ENCODE measurements at places on chromosomes 16 and 17.

DNA sequence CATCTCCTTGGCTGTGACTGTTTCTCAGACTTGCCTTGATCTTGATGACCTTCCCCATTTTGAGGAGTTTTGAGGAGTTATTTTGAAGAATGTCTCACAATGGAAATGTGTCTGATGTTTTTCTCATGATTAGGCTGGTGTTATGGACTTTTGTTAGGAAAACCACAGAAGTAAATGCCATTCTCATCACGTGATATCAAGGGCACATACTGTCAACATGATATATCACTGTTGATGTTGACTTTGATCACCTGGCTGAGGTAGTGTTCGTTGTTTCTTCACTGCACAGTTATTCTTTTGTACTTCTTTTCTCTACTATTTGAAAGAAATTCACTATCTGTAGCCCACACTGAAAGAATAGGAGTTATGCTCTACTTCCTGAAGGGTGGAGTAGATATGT is 194.7 kb upstream of the MPHOSPH6 start:
- no peaks in the 10 kb centered on the region for H3K4me1 ChIP-seq
- H3K36me3 ChIP-seq, result no peaks in the 10 kb centered on the region
- DNase-seq, result no peak
- H3K27me3 ChIP-seq, result no peaks in the 10 kb centered on the region
- no peak overlapping the region for H3K4me3 ChIP-seq

DNA sequence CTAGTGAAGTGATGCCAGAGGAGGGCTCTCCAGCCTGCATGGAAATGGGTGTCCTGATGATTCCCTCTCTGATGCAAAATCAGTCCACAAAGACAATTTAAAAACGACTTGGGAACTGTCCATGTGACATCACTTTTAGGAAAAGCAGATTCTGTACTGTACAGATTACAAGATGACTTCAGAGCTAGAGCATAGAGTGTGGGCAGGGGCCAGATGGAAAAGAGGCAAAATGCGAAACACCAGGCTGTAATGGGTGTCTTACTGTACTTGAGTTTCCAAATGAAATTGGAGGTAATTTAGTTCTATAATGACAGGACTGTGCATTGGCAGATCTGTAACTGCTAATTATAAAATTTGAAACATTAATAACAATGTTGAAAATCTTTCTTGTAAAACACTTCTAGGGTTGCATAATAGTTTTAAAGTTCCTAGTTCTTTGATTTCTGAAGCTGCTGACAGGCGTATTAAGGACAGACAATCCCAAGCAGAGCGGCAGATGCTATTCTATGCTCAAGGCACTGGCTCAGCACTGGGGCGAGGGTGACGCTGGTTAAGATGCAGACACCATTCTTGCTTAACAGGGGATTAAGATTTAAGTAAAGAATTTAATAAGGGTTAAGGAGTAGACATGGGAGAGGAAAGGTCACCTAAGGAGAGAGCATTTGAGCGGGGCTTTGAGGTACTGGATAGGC is 29.6 kb downstream of the OGFOD1 start:
- no peak overlapping the region for H3K4me3 ChIP-seq
- peaks cover 96% of the 10 kb centered on the region for H3K36me3 ChIP-seq
- no peak for DNase-seq
- no peaks in the 10 kb centered on the region for H3K27me3 ChIP-seq

DNA sequence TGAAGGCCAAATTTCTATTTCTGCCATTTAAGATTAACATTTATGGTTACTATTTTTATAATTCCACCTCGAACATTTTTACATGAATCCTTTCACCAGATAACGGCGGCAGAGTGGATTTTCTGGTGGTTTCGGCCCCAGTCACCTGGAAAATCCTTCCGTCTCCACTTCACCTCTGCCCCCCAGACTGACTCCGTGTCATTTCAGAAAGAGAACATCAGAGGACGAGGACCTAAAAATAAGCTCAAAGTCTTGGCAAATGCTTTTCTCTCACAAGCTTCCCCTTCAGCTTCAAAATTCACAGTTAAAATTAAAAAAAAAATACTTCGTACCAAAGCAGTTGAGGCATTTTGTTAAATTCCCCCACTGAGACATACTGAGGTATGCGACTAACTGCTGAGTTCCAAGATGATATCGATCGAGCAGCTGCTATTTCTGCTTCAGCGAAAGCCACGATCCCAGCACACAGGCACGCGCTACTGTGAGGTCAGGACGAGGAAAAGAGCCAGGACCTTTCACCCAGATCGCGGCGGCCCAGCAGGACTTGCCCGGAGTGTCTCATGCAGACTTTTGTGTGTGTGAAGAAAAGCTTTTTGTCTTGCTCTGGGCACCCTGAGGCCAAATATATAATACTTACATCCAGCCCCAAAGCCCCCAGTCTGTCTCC is 36.8 kb downstream of the ASPA start:
- H3K36me3 ChIP-seq, result no peaks in the 10 kb centered on the region
- H3K27ac ChIP-seq, result peak overlapping the region; percentile 53

DNA sequence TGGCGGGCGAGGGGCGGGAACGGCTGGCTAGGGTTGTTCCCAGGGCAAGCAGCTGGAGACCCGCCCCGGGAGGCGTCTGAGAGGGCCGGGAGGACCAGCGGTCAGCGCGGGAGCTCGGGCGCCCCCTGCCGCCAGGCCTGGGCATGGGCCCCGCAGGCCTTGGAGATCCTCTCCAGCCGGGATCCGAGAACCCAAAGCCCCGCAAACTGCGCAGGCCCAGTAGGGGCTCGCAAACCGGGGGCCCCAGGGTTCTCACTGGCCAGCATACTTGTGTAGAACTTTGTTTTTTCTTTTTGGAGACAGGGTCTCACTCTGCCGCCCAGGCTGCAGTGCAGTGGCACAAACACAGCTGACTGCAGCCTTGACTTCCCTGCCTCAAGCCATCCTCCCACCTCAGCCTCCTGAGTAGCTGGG is 20.8 kb upstream of the ZNF423 start:
- no peaks in the 10 kb centered on the region for H3K4me1 ChIP-seq
- no peak overlapping the region for H3K27ac ChIP-seq
- H3K4me3 ChIP-seq, result peak overlapping the region; percentile 45
- no peaks in the 10 kb centered on the region for H3K27me3 ChIP-seq
- H3K36me3 ChIP-seq, result no peaks in the 10 kb centered on the region

- H3K4me3 ChIP-seq, result no peak overlapping the region
- no peaks in the 10 kb centered on the region for H3K4me1 ChIP-seq
- H3K27ac ChIP-seq, result no peak overlapping the region
- H3K27me3 ChIP-seq, result no peaks in the 10 kb centered on the region
- peak; percentile 37 for DNase-seq
These were observed 66.3 kb upstream of the METRNL start for GRCh38 chr17:83012868-83013778.

DNA sequence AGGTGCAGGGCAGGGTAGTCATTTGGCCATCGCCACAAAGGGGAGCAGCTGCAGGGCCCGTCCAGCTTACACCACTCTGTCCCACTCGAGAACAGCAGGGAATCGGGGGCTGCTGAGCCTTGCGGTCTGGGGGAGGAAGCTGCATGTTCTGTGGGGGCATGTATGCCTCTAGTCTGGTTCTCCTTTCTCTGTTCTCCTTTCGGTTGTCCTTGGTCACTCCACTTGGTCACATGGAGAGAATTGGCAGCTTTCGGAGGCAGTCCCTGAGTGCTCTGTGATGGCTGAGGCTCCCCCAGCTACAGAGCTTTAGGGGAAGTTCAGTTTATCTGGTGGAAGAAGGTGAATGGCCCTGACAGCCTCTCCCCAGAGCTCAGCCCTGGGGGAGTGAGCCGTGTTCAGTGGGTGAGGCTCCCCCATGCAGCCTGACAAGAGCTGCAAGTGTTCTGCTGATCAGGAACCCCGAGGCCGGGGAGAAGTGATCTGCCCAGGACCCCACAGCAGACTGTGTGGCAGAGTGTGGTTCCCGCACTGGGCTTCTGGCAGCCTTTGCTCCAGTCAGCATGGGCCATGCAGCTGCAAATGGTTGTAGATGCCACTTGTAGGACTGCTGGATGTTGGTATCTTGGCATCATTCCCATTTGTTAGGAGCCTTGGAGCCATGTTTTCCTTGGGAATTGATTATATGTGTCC is 22.3 kb upstream of the SMPD3 start:
- H3K27me3 ChIP-seq, result no peaks in the 10 kb centered on the region
- H3K27ac ChIP-seq, result peak overlapping the region; percentile 56
- H3K4me1 ChIP-seq, result peaks cover 27% of the 10 kb centered on the region
- no peak overlapping the region for H3K4me3 ChIP-seq
- no peaks in the 10 kb centered on the region for H3K36me3 ChIP-seq

DNA sequence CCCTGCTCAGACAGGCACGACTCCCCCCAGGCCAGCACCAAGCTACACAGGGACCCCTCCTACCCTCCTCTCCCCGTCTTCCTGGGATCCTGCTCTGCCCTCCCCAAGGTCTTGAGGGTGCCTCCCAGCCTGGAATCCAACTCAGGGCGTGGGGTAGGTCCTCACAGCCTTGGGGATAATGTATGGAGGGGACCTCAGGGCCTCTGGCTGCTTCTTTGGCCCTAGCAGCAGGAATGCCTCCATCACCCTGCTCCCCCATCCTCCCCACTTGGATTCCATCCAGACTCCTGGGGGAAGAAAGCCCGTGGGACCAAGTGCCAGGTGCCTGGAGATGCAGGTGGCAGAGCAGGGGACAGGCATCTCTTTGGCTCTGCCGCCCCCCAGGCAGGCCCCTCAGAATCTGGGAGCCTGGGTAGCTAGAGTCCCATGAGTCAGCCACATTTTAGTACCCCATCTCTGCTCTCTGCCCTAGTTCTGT is 10.7 kb upstream of the STAC2 start:
- H3K4me3 ChIP-seq, result no peak overlapping the region
- H3K36me3 ChIP-seq, result no peaks in the 10 kb centered on the region
- no peaks in the 10 kb centered on the region for H3K27me3 ChIP-seq
- H3K4me1 ChIP-seq, result peaks cover 9% of the 10 kb centered on the region
- no peak overlapping the region for H3K27ac ChIP-seq
- no peak for DNase-seq

DNA sequence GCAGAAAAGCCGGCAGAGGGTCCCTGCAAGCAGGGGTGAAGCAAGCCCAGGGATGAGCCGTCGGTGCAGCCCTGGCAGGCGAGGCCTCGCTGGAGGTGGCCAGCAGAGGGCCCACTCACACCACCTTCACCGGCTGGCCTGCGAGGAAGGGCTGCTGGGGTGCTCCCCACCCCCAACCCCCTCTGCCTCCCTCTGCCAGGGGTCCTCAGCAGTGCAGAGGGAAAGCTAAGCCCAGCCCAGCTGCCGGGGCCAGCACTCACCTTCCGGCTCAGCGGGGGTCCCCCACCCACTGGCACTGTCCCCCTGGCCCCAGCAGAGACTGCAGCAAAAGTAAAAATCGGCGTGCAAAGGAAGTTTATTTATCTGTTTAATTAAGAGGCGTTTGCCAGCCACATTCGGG is 113.4 kb downstream of the ENGASE start:
- H3K27ac ChIP-seq, result no peak overlapping the region
- no peak overlapping the region for H3K4me3 ChIP-seq
- DNase-seq, result no peak
- H3K4me1 ChIP-seq, result peaks cover 10% of the 10 kb centered on the region

DNA sequence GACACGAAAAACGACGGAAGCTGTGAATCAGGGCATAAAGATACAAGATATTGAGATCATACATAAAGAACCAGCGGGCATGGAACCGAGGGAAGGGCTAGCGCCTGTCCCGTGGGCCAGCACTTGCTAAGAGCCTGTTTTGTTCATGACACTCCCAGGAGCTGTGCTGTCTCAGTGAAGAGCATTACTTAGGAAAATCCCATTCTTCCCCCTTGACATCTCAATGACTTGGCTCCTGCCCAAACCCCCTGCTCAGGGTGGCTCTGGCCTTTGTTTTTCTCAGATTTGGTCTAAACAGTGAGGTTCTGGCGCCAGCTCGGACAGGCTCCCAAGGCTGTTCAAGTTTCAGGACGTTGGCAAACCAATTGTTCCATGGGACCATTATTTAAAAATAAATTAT is 79.1 kb upstream of the SEC14L1 start:
- peaks cover 2% of the 10 kb centered on the region for H3K27me3 ChIP-seq
- H3K4me3 ChIP-seq, result no peak overlapping the region
- no peak for DNase-seq

DNA sequence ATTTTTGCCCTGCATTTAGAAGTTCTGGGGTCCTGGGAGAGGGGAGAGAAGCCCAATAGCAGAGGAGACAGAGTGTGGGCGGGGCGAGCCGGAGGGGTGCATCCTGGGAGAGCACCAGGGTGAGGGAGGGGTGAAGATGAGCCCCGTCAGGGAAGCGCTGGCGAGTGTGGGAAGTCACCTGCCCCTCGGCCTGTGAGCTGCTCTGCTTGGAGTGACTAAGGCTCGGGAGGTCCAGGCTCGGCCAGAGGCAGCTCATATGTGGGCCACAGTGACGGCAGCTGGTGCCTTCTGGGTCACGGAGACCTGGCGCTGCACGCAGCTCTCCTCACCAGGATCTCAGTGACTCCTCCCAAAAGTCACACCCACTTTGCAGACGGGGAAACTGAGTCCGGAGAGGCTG is 1.1 kb downstream of the ZG16B start:
- no peaks in the 10 kb centered on the region for H3K4me1 ChIP-seq
- no peak for DNase-seq
- H3K27ac ChIP-seq, result no peak overlapping the region
- no peaks in the 10 kb centered on the region for H3K27me3 ChIP-seq
- no peaks in the 10 kb centered on the region for H3K36me3 ChIP-seq
- no peak overlapping the region for H3K4me3 ChIP-seq

DNA sequence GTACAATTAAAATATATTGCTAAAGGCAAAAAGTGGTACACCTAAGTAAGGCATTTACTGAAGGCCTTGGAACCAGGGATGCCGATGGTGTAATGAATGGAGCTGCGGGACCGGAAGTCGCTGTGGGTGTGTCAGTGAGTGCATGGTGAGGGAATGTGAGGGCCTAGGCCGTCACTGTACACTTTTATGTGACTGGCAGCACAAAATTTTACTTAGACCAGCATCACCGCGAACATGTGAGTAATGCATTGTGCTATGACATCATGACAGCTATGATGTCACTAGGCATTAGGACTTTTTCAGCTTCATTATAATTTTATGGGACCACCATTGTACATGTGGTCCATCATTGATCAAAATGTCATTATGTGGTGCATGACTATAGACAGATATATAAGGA is 14.7 kb downstream of the ALOX15B start:
- peaks cover 3% of the 10 kb centered on the region for H3K27me3 ChIP-seq
- H3K4me1 ChIP-seq, result no peaks in the 10 kb centered on the region
- H3K27ac ChIP-seq, result no peak overlapping the region
- H3K4me3 ChIP-seq, result no peak overlapping the region
- DNase-seq, result no peak

GRCh38 chr17:32483451-32484019 is 3.3 kb upstream of the CDK5R1 start:
- H3K27ac ChIP-seq, result peak overlapping the region; percentile 24
- DNase-seq, result no peak
- H3K36me3 ChIP-seq, result peaks cover 43% of the 10 kb centered on the region
- no peak overlapping the region for H3K4me3 ChIP-seq
- no peaks in the 10 kb centered on the region for H3K27me3 ChIP-seq
- peaks cover 47% of the 10 kb centered on the region for H3K4me1 ChIP-seq

DNA sequence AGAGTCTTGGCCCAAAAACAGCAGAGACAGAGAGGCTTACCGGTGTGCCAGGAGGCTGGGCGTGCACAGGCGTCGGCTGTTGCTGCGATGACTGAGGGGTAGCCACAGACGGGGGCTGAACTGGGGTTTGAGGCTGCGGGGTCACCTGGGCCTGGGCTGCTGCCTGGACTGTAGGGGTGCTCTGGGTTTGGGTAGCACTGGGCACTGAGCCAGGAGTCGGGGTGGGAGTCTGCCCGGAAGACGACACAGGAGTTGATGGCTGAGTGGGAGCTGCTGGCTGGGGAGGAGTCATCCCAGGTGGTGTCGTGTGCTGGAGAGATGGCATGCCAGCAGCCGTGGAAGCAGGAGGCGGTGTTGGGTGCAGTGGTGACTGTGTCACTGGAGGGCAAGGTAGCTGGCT is 53.2 kb upstream of the TRAP1 start:
- H3K36me3 ChIP-seq, result peaks cover 80% of the 10 kb centered on the region
- no peak overlapping the region for H3K27ac ChIP-seq
- no peak for DNase-seq
- H3K4me1 ChIP-seq, result peaks cover 30% of the 10 kb centered on the region
- no peak overlapping the region for H3K4me3 ChIP-seq
- no peaks in the 10 kb centered on the region for H3K27me3 ChIP-seq

Data from esophagus muscularis mucosa (tissue), 4 donors.